ENCODE measurements at places on chromosomes 6 and 20. TPM values are rescaled to one million over a fixed set of nuclear protein-coding genes. Genes with fewer than 3 reads are reported as not detected.

UNC5CL gene
- 4.5 TPM for polyA plus RNA-seq

ACTL10 gene
- polyA plus RNA-seq, result 0.75 TPM

DPPA5 gene
- polyA plus RNA-seq, result not detected

POLH gene
- 23.1 TPM for polyA plus RNA-seq

CST7 gene
- polyA plus RNA-seq, result 0.51 TPM

TOX2 gene
- 4.9 TPM for polyA plus RNA-seq

SLC32A1 gene
- polyA plus RNA-seq, result 2.2 TPM

OR2J2 gene
- polyA plus RNA-seq, result not detected

TRDN gene
- polyA plus RNA-seq, result 3.7 TPM

SGK2 gene
- 76.0 TPM for polyA plus RNA-seq

CAP2 gene
- 13.5 TPM for polyA plus RNA-seq

TEAD3 gene
- 39.7 TPM for polyA plus RNA-seq

RHAG gene
- 0.84 TPM for polyA plus RNA-seq

WFDC5 gene
- not detected for polyA plus RNA-seq

MYB gene
- polyA plus RNA-seq, result 4.6 TPM

FOXF2 gene
- 0.21 TPM for polyA plus RNA-seq

PCIF1 gene
- polyA plus RNA-seq, result 43.3 TPM

KIF6 gene
- 4.7 TPM for polyA plus RNA-seq

HSPA12B gene
- polyA plus RNA-seq, result 14.4 TPM

CRISP3 gene
- polyA plus RNA-seq, result 0.34 TPM

ULBP2 gene
- 0.41 TPM for polyA plus RNA-seq

RAET1L gene
- not detected for polyA plus RNA-seq

TMEM242 gene
- polyA plus RNA-seq, result 15.1 TPM

MRAP2 gene
- 3.4 TPM for polyA plus RNA-seq

TRPC4AP gene
- 68.6 TPM for polyA plus RNA-seq

DNAH8 gene
- 0.38 TPM for polyA plus RNA-seq

TAGAP gene
- polyA plus RNA-seq, result 0.72 TPM

STX16 gene
- 87.3 TPM for polyA plus RNA-seq

ADGRG6 gene
- polyA plus RNA-seq, result 27.3 TPM

PRPF6 gene
- polyA plus RNA-seq, result 95.4 TPM

TGIF2 gene
- 59.5 TPM for polyA plus RNA-seq

MUC22 gene
- polyA plus RNA-seq, result not detected

ZNF76 gene
- 72.6 TPM for polyA plus RNA-seq

HMGN3 gene
- 315 TPM for polyA plus RNA-seq

CLPSL1 gene
- polyA plus RNA-seq, result 1.1 TPM

TPD52L2 gene
- polyA plus RNA-seq, result 96.6 TPM

FAM209A gene
- 0.55 TPM for polyA plus RNA-seq

RSPH4A gene
- polyA plus RNA-seq, result 2.8 TPM

PPP1R14C gene
- 21.1 TPM for polyA plus RNA-seq

C2 gene
- 3.1 TPM for polyA plus RNA-seq

MATN4 gene
- 0.19 TPM for polyA plus RNA-seq

BANF2 gene
- polyA plus RNA-seq, result not detected

HNF4A gene
- 35.0 TPM for polyA plus RNA-seq

TFAP2D gene
- polyA plus RNA-seq, result not detected

FUT9 gene
- polyA plus RNA-seq, result 3.4 TPM

LPA gene
- polyA plus RNA-seq, result 0.38 TPM

RNF144B gene
- 19.5 TPM for polyA plus RNA-seq

OVOL2 gene
- polyA plus RNA-seq, result 0.54 TPM

XKR7 gene
- 0.20 TPM for polyA plus RNA-seq

CLVS2 gene
- 0.28 TPM for polyA plus RNA-seq
